ENCODE measurements at places on chromosomes 12 and 14.

DNA sequence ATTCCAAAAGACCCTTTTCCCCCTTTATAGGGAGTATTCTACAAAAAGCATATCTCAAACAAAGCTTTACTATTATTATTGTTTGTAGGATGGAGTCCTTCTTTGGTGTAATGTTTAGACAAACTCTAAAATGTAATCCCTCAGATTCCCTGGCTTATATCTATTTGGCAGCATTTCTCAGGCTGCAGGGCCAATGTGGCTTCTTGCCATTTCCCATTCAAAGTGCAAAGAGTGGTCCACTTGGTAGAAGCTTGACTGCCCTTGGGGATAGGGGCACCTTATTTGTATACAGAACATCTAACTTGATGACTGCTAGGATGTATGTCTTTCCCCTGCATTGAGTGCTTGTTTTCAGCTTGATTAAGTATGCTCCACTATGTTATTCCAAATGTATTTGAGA, 242.7 kb downstream of the PRKD1 start:
- no peak for DNase-seq

GRCh38 chr12:44428825-44429224, 447.3 kb downstream of the NELL2 start:
- DNase-seq: no peak

- no peak for DNase-seq
Measured at GRCh38 chr12:70618371-70618770, 18.9 kb downstream of the PTPRB start.

- DNase-seq: no peak
Measured at GRCh38 chr14:100155756-100156616, 3.5 kb downstream of the DEGS2 start.

GRCh38 chr12:42933461-42934081, 344.0 kb upstream of the PRICKLE1 start:
- DNase-seq: no peak

GRCh38 chr12:75317784-75318183, 12.3 kb downstream of the CAPS2 start:
- DNase-seq: no peak

DNA sequence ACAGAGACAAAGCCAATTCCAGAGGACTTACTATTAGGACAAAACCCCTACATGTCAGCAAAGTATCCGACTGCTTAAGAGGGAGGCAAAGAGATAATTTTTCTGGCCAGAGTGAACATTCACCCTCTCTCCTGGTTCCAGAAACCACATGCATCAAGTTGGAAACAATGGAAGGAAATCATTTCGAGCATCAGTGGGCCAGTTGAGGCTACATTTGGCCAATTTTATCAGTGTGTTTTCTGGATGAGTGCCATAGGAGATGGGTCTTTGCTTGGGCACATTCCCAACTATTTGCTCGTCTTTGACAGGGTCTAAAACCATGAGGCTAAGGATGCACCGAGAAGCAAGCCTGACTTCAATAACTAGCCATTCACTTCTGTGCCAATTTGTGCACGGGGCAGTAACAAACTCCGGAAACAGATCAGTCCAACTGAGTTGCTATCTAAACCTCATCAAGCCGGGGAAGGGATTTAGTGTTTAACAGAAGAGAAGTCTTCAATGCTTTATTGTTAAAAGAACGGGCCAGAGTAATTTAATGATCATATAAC, 17.4 kb downstream of the EGLN3 start:
- DNase-seq: no peak

DNA sequence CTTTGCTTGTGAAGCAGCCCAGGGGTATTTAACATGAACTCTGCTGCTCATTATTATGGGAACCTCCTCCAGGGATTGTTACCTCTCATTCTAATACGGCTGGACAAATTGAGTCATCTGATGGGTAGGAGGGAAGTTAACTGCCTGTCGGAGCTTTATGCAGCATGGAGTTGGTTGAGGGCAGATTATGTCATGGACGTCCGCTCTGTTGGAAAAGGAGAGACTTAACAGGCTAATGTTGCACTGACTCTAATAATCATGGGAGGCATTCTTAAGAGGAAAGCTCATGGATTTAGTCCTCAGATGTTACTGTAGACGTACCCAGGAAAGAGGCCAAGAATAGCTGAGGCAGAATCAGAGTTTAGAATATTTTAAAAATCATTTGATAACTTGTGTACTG, 9.9 kb downstream of the POP5 start:
- DNase-seq: no peak

- DNase-seq: no peak
Measured at GRCh38 chr12:76595056-76595455, 35.5 kb upstream of the OSBPL8 start.

GRCh38 chr14:97975216-97975615, 1178.0 kb downstream of the VRK1 start:
- no peak for DNase-seq

GRCh38 chr14:51094282-51094821, 553 bp downstream of the TRIM9 start:
- DNase-seq: no peak

- no peak for DNase-seq
Measured at GRCh38 chr14:34633742-34634141, 3.8 kb upstream of the SNX6 start.

DNA sequence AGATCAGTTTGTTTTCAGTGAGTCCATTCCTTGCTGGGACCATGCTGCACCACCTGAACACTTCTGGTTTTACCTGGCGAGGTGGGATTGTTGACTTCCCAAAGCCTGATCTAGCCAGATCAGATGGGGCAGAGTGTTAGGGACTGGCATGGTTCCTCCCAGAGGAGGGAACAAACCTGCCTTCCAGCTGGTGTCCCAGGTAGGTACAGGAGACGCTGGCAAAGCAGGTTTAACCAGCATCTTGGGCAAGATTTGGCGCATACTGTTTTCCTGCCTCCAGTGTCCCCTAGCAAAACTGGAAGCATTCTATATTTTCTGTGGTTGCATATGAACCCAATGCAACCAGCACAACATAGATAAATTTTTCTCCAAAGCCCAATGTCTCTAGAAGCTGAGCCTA, 14.6 kb upstream of the FOS start:
- no peak for DNase-seq

DNA sequence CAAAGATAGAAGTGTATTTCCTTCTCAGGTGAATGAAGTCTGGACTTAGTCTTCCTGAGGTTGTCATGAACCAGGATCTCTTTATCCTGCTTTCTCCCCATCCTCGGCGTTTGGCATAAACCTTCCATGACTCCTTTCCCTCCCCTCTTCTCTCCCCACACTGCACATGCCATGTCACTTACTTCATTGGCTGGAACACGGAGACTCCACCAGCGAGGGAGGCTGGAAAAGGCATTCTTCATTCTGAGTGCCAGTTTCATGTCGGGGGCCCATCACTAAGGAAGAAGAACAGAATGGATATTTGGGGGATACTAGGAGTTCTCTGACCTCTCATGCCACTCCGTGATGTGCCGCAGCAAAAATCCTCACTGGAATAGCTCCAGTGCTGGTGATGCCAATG, 105.6 kb downstream of the VCPKMT start:
- no peak for DNase-seq

GRCh38 chr14:34833549-34834523, 41.3 kb downstream of the BAZ1A start:
- DNase-seq: no peak

DNA sequence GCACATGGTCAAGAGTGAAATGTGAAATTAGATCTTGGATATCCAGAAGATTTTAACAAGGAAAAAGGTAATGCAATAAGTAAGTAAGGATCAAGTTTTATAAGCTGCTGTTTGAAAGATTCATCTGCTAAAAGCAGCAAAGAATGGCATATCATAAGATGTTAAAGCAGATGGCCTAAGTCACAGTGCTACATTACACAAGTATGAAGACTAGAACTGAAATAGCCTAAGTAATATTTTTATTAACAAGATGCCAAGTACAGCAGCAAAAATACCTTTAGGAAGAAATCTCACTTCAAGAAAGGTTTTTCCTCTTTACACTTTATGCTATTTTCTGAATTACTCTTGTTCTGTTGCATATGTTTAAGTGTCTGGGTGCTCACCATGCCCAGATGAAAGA, 414.1 kb downstream of the MDGA2 start:
- no peak for DNase-seq

All from kidney capillary endothelial cell (primary cell).